Cardiac muscle cell (in vitro differentiated cells and primary cell): ENCODE measurements at places on chromosomes 1 and 21. TPM values are rescaled to one million over a fixed set of nuclear protein-coding genes. Genes with fewer than 3 reads are reported as not detected.

Gene LINGO4
- polyA plus RNA-seq: not detected in 2 replicates

GRCh38 chr1:109786531-109787021 lies 22.9 kb upstream of the EPS8L3 start:
- no peak for DNase-seq

Gene ZBTB37
- 1.8 and 3.0 TPM in 2 replicates for polyA plus RNA-seq

DNA sequence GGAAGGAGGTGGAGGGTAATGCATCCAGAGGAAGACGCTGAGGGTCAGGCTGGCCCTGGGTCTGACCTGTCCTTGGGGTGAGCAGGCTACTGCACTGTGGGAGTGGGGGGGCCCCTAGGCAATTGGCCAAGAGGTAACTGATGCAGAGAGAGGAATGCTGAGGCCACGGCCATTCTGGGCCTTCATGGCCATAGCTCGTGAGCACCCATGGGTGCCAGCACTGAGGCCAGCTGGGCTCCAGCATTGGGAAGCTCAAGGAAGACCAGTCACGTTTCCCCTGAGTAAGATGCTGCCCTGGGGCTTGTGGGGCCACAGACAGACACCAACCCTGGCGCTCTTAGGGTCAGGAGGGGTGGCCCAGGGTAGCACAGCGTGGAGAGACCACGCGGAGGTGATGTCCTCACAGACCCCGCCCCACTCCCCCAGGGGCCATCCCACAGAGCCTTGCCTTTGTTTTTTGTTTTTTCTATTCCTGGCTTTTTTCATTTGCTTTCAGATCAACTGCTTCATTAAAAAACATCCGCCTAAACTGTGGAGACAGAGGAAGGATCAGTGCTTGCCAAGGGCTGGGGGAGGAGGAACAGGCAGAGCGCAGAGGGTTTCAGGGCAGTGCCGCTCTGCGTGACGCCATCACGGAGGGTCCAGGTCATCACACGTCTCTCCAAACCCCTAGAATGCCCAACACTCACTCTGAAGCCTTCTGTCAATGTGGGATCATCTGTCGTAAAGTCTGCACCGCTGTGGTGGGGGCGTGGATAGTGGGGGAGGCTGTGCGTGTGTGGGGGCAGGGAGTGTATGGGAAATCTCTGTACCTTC lies 61.1 kb downstream of the SIK1 start:
- DNase-seq: no peak

Gene RHBDL2
- polyA plus RNA-seq: 0.21 TPM in 1 of 2 replicates, not detected in the other

- no peak for DNase-seq
Measured at GRCh38 chr1:235461954-235462353, 42.3 kb downstream of the B3GALNT2 start.

GRCh38 chr1:151267760-151268159 lies 13.2 kb downstream of the PSMD4 start:
- no peak for DNase-seq

Gene OR2L13
- 0.88 TPM in 1 of 2 replicates, not detected in the other for polyA plus RNA-seq

DNA sequence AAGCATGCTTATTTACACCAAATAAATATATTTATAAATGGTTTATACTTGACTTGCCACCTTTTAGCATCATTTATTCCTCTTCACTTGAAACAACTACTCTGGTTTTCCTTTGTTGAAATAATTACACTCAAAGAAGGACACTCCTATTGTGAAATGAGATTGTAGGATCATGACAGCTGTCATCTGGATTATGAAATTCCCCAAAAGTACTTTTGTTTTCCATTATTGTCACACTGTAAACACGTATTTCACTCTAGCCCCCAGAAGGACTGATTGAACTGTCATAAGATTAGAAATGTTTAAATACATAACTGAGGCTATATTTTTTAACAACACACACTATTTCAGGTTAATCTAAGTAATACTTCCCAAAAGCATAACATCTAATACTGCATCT lies 593.8 kb downstream of the LRRIQ3 start:
- DNase-seq: no peak

- DNase-seq: no peak
Measured at GRCh38 chr1:76587212-76587611, 280.1 kb upstream of the ST6GALNAC5 start.

Gene LPAR3
- polyA plus RNA-seq: 5.1 and 6.1 TPM in 2 replicates

Gene HNRNPCL1
- not detected in 2 replicates for polyA plus RNA-seq

DNA sequence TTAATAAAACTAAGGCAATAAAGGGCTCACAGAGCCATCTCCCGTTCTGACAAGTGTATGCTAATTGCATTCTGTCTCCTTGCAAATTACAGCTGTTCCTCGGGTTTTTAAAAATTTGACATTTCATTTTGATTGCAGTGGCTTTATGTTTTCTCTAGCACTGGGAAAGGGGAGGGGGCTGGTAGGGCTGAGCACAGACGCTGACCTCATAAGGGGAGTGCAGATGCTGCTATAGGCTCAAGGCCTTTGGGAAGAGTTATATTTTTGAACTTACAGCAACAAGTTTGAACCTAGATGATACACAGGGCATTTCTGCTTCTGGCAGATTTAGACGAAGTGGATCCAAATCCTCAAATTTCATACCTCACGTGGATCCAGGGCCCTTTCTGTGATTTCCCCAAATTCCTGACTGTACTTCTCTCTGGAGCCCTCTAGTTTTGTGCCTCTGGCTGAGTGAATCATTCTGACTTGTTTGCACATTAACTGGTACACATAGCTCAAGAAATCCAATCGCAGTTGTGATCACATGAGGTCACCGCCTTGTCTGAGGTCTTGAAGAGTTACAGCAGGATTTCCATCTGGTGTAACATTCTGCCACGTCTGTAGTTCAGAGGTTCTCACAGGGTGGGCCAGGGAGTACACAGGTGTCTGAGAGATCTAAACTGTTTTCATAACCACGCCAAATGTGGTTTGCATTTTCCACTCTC lies 230.3 kb downstream of the C1orf94 start:
- no peak for DNase-seq

GRCh38 chr1:174174461-174175329 lies 15.4 kb downstream of the RABGAP1L start:
- DNase-seq: no peak

GRCh38 chr1:23867895-23868556 lies at the start of gene FUCA1:
TSS of gene FUCA1 (minus strand) at chr1:23868290. CDS start at chr1:23868286, 4 bp downstream.
- DNase-seq: peak; percentile 97

Gene IFI44
- not detected in 2 replicates for polyA plus RNA-seq

DNA sequence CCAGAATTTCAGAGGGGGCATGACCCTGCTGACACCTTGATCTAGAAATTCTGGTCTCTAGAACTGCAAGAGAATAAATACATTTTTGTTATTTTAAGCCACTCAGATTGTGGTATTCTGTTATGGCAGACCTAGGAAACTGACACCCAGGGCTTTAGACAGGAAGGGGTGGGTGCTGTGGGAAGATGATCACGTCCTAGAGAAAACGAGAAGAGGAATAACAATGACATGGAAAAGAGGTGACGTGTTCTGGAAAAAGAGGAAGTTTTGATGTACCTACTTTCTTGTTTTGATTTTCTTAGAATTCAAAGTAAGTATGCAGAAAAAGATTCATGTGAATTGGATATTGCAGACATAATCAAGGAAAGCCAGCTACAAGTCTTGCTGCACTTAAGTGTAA lies 232.9 kb upstream of the RUNX1 start:
- no peak for DNase-seq

Gene PAQR7
- polyA plus RNA-seq: 2.1 and 3.1 TPM in 2 replicates

GRCh38 chr1:35557118-35557610 lies at the start of gene KIAA0319L:
TSS of gene KIAA0319L (minus strand) at chr1:35557403. CDS start at chr1:35554491, 2,912 bp downstream.
- DNase-seq: no peak

DNA sequence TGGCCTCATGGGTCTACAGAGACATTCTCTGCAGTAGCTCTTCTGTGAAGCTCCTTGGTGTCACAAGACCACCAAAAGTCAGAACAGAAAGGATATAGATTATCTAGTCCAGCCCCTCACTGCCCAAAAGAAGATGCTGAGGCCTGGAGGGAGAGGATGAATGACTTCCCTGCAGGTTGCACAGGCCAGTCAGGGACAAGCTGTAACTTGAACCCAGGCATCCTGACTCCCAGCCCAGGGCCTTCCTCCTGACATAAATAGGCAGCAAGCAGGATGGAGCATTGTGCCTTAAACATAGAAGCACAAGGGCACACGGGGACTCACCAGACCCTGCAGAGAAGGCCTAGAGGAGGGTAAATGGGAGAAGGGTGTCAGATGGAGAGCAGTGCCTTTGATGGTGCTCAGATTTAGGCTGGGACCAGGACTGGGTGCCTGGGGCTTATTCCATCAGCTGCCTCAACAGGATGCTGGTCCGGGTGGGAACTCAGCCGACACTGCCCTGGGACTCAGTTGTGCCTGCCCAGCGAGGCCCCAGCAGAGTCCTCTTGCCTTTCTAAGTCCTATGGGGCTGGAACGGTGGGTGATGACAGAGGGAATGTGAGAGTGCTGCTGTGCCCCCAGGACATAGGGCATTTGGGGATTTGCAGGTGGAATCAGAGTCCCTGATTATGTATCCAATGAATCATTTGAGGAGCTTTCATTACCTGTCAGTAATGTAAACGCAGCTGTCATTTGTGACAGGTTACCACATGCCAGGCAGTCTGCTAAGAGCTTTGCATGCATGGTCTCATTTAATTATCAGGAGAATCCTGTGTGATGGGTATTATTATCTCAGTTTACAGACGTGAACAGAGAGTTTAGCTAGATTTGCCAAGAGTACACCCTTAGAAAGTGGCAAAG lies 13.2 kb downstream of the S100A7A start:
- no peak for DNase-seq

DNA sequence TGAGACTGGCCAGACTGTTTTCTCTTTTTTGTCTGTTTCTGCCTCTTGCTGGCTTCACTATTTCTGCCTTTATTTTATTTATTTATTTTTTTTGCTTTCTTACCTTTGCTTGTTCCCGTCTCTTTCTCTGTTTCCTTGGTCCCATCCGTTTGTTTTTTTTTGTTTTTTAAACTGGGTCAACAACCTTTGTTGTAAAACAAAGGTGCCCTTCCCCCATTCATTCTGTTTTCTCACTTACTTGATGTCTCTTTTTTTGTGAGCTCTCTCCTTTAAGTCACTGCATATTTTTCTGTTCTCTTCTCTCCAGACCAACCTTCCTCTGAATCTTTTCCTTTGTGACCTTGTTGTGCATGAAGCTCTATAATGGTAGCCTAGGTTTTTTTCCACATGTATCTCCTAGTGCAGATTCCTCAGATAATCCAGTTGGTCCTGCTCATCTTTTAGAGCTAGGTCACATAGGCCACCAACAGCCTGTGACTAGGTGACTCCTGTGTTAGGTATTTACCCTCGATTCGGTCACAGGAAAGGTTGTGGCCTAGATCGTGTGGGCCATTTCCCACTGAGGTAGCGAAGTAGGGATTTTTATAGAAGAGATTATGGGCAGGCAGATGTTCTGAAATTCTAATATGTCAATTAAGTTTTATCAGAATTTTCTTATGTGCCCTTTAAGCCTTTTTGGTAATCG lies 15.9 kb downstream of the GNAI3 start:
- no peak for DNase-seq

DNA sequence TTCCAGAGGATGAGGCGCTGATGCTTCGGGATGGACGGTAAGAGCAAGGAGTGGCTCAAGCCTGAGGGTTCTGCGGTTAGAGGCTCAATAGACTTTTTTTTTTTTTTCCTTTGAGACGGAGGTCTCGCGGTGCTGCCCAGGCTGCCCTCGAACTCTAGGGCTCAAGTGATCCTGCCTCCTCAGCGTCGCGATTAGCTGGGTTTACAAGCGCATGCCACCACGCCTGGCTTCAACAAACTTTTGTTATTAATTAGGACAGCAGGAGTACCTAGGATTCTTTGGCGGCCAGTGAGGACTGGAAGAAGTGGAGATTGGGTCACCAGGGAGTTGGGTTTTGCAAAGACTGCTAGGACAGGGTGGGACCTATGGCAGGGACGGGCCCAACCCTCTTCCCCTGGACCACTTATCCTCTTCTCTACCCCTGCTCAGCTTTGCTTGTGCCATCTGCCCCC lies 587 bp downstream of the SCNM1 start:
- peak; percentile 49 for DNase-seq
